HepG2 (cell line): ENCODE measurements at places on chromosomes 6 and 20. TPM values are rescaled to one million over a fixed set of nuclear protein-coding genes. Genes with fewer than 3 reads are reported as not detected.

Gene OTOR
- not detected in 2 replicates for total RNA-seq

Gene EYS
- 0.07 TPM in 1 of 2 replicates, not detected in the other for total RNA-seq

Gene ZNF341
- total RNA-seq: 0.97 and 1.1 TPM in 2 replicates

Gene ASF1A
- 49.9 and 85.2 TPM in 2 replicates for total RNA-seq

Gene FAM209B
- 0.24 and 0.32 TPM in 2 replicates for total RNA-seq

Gene MCHR2
- total RNA-seq: not detected in 2 replicates

Gene SLC32A1
- total RNA-seq: not detected in 2 replicates

Gene BYSL
- 27.9 and 37.3 TPM in 2 replicates for total RNA-seq

Gene C6orf15
- total RNA-seq: not detected in 2 replicates

Gene NNAT
- not detected in 2 replicates for total RNA-seq

Gene WFDC13
- not detected in 2 replicates for total RNA-seq

Gene SSTR4
- total RNA-seq: not detected in 2 replicates

Gene XKR7
- total RNA-seq: not detected in 2 replicates

Gene DUSP15
- 0.18 and 0.93 TPM in 2 replicates for total RNA-seq

Gene LRRN4
- total RNA-seq: 0.20 and 0.25 TPM in 2 replicates

Gene GMDS
- total RNA-seq: 59.6 and 64.4 TPM in 2 replicates

Gene AMD1
- 123 and 180 TPM in 2 replicates for total RNA-seq

Gene PDE7B
- not detected in 2 replicates for total RNA-seq

Gene C20orf202
- total RNA-seq: 0.20 TPM in 2 replicates

Gene ZSCAN31
- 6.2 and 7.2 TPM in 2 replicates for total RNA-seq

Gene CAP2
- 7.9 and 8.8 TPM in 2 replicates for total RNA-seq

Gene DEF6
- 9.6 and 10.0 TPM in 2 replicates for total RNA-seq

Gene PLA2G7
- total RNA-seq: not detected in 2 replicates

Gene CLIC5
- not detected in 2 replicates for total RNA-seq

Gene SPATA2
- 3.2 and 4.3 TPM in 2 replicates for total RNA-seq

Gene SLCO4A1
- 23.8 and 55.5 TPM in 2 replicates for total RNA-seq

Gene NINL
- total RNA-seq: 23.3 and 34.3 TPM in 2 replicates

Gene CAGE1
- total RNA-seq: 0.15 TPM in 1 of 2 replicates, not detected in the other

Gene MACROD2
- 0.35 and 0.51 TPM in 2 replicates for total RNA-seq

Gene SGK2
- 29.4 and 34.3 TPM in 2 replicates for total RNA-seq

Gene THBS2
- 0.08 and 0.15 TPM in 2 replicates for total RNA-seq

Gene KIF25
- total RNA-seq: not detected in 2 replicates

Gene SIRPD
- not detected in 2 replicates for total RNA-seq

Gene SUMO4
- 0.38 and 1.2 TPM in 2 replicates for total RNA-seq
